Esophagus muscularis mucosa (tissue), 4 donors: ENCODE measurements at places on chromosomes 13 and 19.

GRCh38 chr19:40719414-40719894 lies 2.5 kb downstream of the ITPKC start:
- peaks cover 26% of the 10 kb centered on the region for H3K36me3 ChIP-seq
- peak overlapping the region; percentile 80 for H3K4me3 ChIP-seq
- peak overlapping the region; percentile 99 for H3K27ac ChIP-seq
- DNase-seq = no peak
- H3K4me1 ChIP-seq = peaks cover 89% of the 10 kb centered on the region

- H3K27me3 ChIP-seq = no peaks in the 10 kb centered on the region
- no peaks in the 10 kb centered on the region for H3K36me3 ChIP-seq
- no peak for DNase-seq
- no peak overlapping the region for H3K4me3 ChIP-seq
- H3K4me1 ChIP-seq = peaks cover 93% of the 10 kb centered on the region
- peak overlapping the region; percentile 54 for H3K27ac ChIP-seq
Observed at GRCh38 chr13:98970330-98970729, 7.5 kb downstream of the DOCK9 start.

- peaks cover 57% of the 10 kb centered on the region for H3K36me3 ChIP-seq
- peak overlapping the region; percentile 86 for H3K4me3 ChIP-seq
- peaks cover 30% of the 10 kb centered on the region for H3K4me1 ChIP-seq
Observed at GRCh38 chr19:11338569-11339253, 746 bp downstream of the RAB3D start.

DNA sequence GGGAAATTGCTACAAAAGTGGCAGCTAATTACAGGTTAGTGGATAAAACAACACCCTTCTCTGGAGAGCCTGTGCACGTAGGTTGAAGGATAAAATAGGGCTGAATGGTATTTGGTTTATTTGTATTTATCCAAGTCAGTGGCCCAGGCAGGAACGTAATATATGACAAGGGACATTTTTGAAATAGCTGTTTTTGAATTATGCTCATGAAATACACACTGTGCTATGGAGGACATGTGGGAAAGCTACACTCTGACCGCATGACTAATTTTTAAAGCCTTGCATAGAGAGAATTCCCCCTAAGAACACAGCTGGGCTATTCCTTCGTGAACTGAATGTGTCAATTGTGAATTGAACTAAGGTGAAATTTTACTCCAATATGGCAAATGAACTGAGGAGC lies 292.1 kb upstream of the MAB21L1 start:
- H3K36me3 ChIP-seq = no peaks in the 10 kb centered on the region
- DNase-seq = no peak
- no peak overlapping the region for H3K27ac ChIP-seq
- no peak overlapping the region for H3K4me3 ChIP-seq
- no peaks in the 10 kb centered on the region for H3K4me1 ChIP-seq

DNA sequence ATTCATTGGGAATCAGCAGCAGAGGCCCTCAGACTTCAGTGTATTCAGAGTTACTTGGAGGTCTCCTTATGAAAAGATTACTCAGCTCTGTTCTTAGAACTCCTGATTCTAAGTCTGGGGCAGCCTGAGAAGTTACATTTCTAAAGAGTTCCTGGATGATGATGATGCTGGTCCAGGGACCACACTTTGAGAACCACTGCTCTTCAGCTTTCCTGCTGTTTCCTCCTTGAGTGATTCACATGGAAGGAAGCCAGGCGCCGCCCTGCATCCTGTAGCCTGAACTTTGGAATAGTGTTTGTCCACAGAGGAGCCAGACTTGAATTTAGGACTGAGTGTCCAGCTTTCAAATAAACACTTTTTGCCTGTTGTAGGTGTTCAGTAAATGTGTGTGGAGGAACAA lies 2.9 kb downstream of the CEBPG start:
- no peaks in the 10 kb centered on the region for H3K27me3 ChIP-seq
- peaks cover 6% of the 10 kb centered on the region for H3K36me3 ChIP-seq
- no peak overlapping the region for H3K27ac ChIP-seq
- H3K4me3 ChIP-seq = no peak overlapping the region

GRCh38 chr19:48137411-48137810 lies 26.8 kb upstream of the PLA2G4C start:
- no peak for DNase-seq
- no peaks in the 10 kb centered on the region for H3K4me1 ChIP-seq
- no peaks in the 10 kb centered on the region for H3K36me3 ChIP-seq
- no peak overlapping the region for H3K27ac ChIP-seq

DNA sequence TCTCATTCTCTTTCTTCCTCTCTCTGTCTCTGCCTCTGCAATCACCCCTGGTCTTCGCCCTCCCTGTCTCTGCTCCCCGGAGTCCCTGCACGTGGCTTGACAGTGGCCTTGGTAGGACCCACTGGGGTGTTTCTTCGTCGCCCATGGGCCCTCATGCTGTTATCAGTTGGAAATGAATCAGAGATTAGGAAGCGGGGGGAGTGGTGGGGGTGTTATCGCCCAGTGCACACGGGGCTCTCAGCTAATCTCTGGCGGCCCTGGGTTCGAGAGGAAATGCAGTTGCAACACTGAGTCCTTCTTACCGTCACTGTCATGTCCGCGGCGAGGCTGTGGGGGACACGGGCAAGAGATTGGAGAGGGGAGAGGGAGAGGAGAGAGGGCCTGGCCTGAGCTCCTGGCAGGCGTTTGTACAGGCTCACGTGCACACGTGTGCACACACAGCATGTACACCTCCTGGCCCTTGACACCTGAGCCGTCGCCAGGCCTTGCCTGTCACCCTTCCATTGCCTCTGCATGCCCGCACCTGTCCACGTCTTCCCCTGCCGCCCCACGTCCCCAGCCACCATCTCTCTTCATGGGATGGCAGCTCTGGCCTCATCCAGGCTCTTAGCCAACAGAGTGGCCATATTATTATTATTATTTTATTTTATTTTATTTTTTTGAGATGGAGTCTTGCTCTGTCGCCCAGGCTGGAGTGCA lies 37.8 kb upstream of the SLC7A10 start:
- DNase-seq = no peak
- H3K27ac ChIP-seq = no peak overlapping the region
- H3K4me1 ChIP-seq = no peaks in the 10 kb centered on the region
- no peak overlapping the region for H3K4me3 ChIP-seq

GRCh38 chr13:93307651-93308050 lies 81.0 kb downstream of the GPC6 start:
- no peak for DNase-seq
- no peak overlapping the region for H3K27ac ChIP-seq
- H3K36me3 ChIP-seq = no peaks in the 10 kb centered on the region
- H3K4me3 ChIP-seq = no peak overlapping the region
- H3K27me3 ChIP-seq = no peaks in the 10 kb centered on the region

GRCh38 chr19:53396525-53396868 lies 1.5 kb downstream of the ZNF765 start:
- no peak overlapping the region for H3K4me3 ChIP-seq
- peaks cover 12% of the 10 kb centered on the region for H3K36me3 ChIP-seq
- H3K27me3 ChIP-seq = no peaks in the 10 kb centered on the region
- H3K27ac ChIP-seq = no peak overlapping the region

DNA sequence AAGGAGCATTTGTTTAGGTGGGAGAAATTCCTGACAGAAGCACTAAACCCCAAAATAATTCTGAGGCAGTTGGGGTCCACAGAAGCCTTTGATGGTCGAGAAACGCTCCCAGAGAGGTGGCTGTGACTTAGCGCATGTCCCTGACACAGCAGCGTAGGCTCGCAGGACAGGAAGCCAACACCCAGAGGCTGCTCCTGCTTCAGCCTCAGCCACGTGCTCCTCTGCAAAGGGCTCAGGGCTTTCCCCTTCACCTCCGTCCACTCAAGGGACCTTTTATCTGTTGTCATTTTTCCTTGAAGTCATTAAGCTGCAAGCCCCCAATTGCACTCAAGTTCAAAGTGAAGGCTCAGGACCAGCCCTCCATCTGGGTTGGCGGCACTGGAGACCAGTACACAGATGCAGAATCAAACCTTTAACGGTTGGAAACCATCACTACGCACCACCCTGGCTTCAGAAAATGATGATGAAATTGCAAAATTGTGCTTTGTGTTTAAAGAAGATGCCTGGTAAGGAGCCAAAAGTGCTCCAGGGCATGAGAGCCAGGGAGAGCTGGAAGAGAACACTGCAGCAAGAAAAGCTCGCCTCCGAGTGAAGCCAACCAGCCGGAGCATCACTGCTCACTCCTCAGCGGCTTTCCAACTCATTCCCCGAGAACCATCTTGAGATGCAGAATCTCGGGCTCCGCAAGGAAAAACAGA lies 219.6 kb downstream of the RAP2A start:
- no peak overlapping the region for H3K4me3 ChIP-seq
- DNase-seq = no peak
- no peaks in the 10 kb centered on the region for H3K36me3 ChIP-seq

DNA sequence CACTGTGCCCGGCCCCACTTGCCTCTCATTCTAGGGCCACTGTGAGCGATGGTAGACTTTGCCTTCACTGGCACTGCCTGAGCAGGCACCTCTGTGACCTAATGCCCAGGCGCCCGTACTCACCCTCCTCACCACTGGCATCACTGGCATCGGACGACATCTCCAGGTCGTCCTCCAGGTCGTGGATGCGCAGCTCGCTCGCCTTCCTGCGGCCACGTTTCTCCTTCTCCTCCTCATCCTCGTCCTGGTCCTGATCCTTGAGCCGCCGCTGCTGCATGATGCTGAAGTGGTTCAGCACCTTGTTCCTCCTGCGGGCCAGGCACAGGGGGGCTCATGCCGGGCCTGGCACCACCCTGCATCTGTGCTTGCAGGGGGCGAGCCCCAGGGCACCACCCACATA lies 7.5 kb upstream of the PSPN start:
- H3K27ac ChIP-seq = no peak overlapping the region
- H3K27me3 ChIP-seq = no peaks in the 10 kb centered on the region
- peaks cover 5% of the 10 kb centered on the region for H3K4me1 ChIP-seq
- no peak for DNase-seq

GRCh38 chr13:65555962-65556361 lies 1674.2 kb downstream of the PCDH9 start:
- H3K4me3 ChIP-seq = no peak overlapping the region
- H3K27me3 ChIP-seq = no peaks in the 10 kb centered on the region
- no peak for DNase-seq
- no peaks in the 10 kb centered on the region for H3K4me1 ChIP-seq
- H3K36me3 ChIP-seq = no peaks in the 10 kb centered on the region

GRCh38 chr19:46659151-46660007 lies 1.6 kb downstream of the DACT3 start:
- H3K4me3 ChIP-seq = peak overlapping the region; percentile 82
- DNase-seq = no peak
- peaks cover 9% of the 10 kb centered on the region for H3K27me3 ChIP-seq
- peaks cover 68% of the 10 kb centered on the region for H3K4me1 ChIP-seq
- peak overlapping the region; percentile 93 for H3K27ac ChIP-seq
- no peaks in the 10 kb centered on the region for H3K36me3 ChIP-seq

GRCh38 chr19:16885166-16885565 lies 3.6 kb upstream of the F2RL3 start:
- DNase-seq = no peak
- H3K27me3 ChIP-seq = peaks cover 32% of the 10 kb centered on the region
- no peak overlapping the region for H3K4me3 ChIP-seq
- peaks cover 5% of the 10 kb centered on the region for H3K36me3 ChIP-seq
- H3K27ac ChIP-seq = no peak overlapping the region

- H3K27me3 ChIP-seq = peaks cover 11% of the 10 kb centered on the region
- H3K4me1 ChIP-seq = peaks cover 4% of the 10 kb centered on the region
- H3K4me3 ChIP-seq = no peak overlapping the region
- peak; percentile 42 for DNase-seq
- no peak overlapping the region for H3K27ac ChIP-seq
Observed at GRCh38 chr13:112244061-112244460, 132.1 kb upstream of the SPACA7 start.

- H3K4me1 ChIP-seq = peaks cover 9% of the 10 kb centered on the region
- H3K27ac ChIP-seq = no peak overlapping the region
- no peaks in the 10 kb centered on the region for H3K27me3 ChIP-seq
Observed at GRCh38 chr13:113023694-113024430, 54.8 kb downstream of the MCF2L start.

DNA sequence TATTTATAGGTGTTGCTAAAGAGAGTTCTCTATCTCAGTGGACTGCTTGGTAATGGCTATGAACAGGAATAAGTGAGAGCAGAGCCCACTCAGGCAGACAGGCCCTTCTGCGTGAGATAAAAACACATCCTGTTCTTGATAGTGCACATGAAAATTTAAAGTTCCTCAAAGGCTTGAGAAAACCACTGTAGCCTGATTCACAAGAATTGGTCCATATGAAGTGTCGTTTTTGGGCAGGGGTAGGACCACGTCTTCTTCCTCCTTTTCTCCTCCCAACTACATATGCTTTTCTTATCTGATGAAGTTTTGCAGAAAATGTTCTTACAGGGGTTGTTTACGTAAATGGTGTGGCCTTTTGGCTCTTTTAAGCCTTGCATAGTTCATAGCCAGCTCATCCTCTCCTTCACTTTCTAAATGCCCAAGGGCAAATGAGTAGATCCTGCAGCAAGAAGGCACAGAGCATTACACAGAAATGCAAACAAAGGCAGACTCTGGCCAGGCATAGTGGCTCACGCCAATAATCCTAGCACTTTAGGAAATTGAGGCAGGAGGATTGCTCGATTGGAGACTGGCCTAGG lies 53.8 kb downstream of the RNF6 start:
- DNase-seq = no peak
- H3K27ac ChIP-seq = no peak overlapping the region
- H3K36me3 ChIP-seq = no peaks in the 10 kb centered on the region
- H3K4me3 ChIP-seq = no peak overlapping the region
- no peaks in the 10 kb centered on the region for H3K27me3 ChIP-seq

DNA sequence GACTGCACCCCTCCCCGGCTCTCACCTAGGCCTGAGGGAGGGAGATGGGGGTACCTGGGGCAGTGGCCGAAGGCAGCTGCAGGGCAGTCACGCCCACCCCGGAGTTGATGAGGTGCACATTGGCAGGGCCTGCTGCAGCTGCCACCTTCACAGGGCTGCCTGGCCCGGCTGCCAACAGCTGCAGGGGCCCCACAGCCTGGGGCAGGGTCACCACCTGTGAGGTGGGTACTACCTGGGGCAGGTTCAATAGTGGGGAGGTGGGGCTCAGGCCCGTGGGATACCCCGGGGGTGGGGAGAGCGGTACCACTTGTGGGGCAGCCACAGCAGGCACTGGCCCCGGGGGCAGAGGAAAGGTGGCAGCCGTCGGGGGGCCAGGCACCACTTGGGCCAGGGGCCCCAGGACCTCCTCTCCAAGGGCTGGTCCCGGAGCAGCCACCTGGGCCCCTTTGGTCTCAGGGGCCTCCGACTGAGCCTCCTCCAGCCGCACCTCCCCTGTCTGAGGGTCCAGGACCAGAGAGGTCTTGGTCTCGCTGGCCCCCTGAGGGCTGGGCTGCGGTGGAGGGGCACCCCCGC lies 2.7 kb downstream of the SIX5 start:
- peak overlapping the region; percentile 98 for H3K27ac ChIP-seq
- H3K27me3 ChIP-seq = no peaks in the 10 kb centered on the region
- no peak for DNase-seq

DNA sequence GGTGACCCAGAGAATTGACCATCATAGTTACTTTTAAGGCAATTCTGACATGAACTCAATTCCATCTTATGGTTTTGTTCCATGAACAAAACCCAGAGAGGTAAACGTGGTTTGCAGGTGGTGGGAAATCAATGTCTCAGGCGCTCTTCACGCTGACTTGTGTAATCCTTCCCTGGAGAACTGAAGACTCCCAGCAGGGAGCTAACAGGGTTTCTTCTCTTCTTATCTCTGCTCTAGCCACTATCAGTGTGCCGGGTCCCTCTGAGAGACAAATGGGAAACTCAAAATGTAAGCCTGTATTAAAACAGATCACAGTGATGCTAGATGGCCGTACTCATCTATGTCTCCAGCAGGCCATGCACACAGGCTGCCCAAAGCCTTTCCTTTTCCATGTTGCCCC lies 57.6 kb upstream of the ARGLU1 start:
- no peaks in the 10 kb centered on the region for H3K36me3 ChIP-seq
- peaks cover 3% of the 10 kb centered on the region for H3K27me3 ChIP-seq
- H3K4me3 ChIP-seq = no peak overlapping the region
- DNase-seq = no peak
- no peaks in the 10 kb centered on the region for H3K4me1 ChIP-seq
